ENCODE measurements at places on chromosomes 12 and 14.

- no peak for DNase-seq
Measured at GRCh38 chr12:25322918-25323531, 72.3 kb upstream of the KRAS start.

- no peak for DNase-seq
Measured at GRCh38 chr14:90740081-90740480, 76.1 kb downstream of the TTC7B start.

- DNase-seq: no peak
Measured at GRCh38 chr14:69901113-69901951, 22.1 kb downstream of the SMOC1 start.

- no peak for DNase-seq
Measured at GRCh38 chr12:89384050-89384758, 31.9 kb upstream of the DUSP6 start.

GRCh38 chr14:51507906-51508511 is 143.7 kb upstream of the FRMD6 start:
- no peak for DNase-seq

DNA sequence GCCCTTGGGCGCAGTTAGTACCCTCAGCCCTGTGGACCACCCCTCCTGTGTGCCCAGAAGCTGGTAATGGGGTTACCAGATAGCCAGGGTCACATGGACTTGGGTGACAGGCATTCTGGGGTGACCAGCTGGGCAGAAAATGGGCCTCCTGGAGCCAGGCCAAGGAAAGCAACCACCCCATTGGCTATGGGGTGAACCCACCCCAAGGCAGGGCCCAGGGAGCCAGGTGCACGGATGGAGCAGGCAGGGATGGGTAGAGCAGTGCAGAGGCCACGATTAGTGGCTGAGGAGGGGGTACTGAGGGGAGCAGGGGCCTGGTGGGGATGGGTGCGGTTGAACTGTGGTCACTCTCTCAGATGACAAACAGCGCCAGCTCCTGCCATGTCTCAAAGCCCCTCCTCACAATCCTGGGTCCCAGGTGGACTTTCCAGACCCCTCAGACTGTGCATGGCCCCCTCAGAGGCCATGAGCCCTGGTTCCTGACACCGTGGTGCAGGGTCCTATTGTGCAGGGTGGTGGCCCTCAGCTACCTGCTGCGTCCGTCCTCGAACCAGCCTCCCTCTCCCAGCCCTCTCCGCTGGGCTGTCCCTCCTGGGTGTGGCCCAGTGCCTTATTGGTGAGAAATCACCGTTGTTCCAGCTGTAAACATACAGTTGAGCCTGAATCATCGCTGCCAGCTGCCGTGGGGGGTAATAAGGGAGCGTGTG is 23.4 kb upstream of the BEGAIN start:
- DNase-seq: no peak

DNA sequence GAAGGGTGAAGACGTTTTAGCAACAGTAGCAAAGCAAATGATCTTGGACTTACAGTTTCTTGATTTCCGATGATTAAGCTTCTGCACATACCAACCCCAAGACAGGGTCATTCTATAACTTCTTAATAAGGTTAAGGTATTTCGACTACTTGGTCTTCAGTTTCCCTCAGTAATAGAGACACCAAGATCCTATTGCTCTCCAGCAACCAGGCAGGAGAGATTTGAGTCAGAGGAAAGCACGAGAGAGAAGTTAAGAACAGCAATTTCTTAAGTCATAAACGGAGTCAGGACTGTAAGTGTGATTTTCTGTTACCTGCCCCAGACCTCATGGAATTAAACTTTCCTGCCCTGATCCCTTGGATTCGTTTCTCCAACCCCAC is 215.6 kb downstream of the TTC8 start:
- DNase-seq: no peak

- DNase-seq: no peak
Measured at GRCh38 chr14:53448682-53449081, 295.6 kb upstream of the DDHD1 start.

DNA sequence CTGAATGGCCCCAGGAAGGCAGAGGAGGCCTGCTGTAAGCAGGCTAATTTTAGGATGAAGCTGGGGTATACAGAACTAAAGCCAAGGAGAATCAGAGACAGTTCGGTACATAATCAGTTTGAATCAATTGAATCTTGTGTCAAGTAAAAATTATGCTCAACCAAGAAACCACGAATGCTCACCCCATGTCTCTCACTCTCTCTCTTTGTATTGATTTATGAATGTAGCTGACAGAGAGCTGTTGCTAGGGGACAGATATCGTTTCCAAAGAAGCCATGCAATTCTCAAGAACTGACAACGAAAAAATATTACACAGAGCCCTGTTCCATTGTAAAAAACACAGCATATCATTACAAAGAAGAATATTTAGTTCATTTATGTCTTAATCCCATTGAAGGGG is 151.1 kb upstream of the PKP2 start:
- no peak for DNase-seq

DNA sequence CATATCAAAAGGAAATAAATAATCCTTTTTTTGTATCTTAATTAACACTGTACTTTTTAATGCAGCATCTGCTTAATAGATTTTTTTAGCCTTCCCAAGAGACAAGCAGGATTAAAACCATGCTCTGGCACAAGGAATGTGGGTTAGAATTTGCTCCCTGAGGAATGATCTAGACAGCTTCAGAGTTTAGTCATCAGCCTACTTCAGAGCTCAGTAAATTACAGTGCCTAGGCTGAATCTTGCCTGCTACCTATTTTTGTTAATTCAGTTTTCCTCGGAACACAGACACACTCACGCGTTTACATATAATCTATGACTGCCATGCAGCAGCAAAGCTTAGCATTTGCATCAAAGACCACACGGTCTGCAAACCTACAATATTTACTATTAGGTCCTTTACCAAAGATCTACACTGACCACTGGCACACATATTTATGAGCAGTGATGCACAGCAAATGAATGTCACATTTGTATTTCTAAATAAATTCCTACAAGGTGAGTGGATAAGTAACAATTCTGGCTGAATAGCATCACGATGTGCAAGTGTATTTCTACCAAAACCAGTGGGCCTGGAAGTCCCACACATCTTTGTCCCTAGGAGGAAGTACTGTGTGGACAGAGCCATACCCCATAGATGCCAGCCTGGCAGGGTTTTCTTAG is 309.8 kb upstream of the TMEM132C start:
- no peak for DNase-seq

DNA sequence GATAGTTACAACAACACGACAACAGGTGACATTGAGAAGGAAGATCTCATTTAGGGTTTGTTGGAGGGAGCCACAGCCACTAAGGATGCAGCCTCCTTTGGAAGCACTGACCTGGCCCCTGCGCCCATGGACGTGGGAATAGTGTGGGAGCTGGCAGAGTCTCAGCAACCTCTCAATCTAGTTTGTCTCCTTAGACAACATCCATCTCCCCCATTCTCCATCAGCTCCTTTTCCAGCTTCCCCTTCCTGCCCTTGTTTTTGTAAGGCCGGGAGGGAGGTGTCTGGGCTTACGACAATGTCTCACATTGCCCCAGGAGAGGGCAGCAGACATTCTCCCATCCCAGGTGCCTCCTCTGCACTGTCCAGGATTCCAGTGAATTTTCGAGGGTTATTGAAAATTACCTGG is 170.2 kb upstream of the PZP start:
- DNase-seq: no peak

DNA sequence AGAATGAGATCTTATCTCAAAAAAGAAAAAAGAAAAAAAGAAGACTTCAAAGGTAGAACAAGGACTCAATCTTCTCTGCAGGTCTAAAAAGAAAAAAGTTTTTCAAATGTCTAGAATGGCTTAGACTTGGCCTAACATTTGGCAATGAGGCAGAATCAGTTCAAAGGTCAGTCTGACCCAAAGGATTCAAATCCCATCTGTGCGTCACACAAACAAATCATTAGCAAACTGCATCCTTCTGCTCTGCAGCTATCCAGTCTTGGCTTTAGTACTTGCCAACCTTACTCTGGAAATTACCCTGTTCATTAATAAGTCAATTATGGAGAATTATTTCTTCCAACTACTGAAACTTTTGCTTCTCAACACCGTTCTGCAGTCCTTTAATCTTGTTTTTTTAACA is 3.1 kb downstream of the YAF2 start:
- DNase-seq: no peak

GRCh38 chr12:116199160-116199706 is 78.3 kb downstream of the MED13L start:
- DNase-seq: no peak

DNA sequence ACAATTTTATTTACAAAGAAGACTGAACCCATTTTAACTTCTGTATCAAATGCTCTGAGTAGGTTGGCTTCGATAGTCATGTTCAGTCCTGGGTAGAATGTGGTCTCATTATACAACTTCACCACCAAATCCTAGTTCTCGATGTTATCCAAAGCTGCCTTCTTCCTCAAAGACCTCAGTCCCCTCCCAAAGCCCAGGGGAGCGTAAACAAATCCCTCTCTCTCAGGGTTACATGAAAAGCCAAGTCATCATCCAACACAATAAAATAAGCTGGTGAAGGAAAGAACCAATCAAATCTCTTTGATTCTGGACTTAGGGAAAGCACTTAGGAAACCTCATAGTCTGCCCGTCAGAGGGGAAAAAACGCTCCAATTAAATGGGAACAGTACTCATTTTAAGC is 9.1 kb downstream of the PTCSC3 start:
- DNase-seq: no peak

GRCh38 chr12:49615725-49616124 is 7.6 kb upstream of the PRPF40B start:
- no peak for DNase-seq

DNA sequence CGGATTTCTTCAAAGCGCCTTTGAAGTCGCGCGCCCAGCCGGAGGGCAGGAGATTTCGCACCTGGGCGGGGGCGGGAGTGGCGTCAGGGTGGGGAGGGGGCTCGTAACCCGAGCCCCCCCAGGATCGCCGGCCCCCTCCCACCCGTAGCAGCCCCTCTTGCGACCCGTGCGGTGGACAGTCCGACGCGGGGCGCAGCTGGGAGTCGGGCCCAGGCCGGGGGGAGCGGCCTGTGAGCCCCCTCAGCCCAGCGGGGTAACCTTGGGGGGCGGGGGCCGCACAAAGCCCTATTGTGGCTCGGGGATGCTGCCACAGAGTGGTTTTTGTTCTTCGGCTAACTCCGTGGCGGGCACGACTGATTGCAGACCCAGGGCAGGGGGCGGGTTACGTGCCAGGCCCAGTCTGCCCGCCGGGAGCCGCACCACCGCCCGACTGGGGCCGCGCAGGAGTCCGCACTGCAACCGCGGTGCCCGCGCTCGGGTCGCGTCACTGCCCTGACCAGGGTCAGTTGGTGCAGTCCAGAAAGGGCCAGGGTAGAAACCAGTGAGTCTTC is 4.2 kb upstream of the AAAS start:
- DNase-seq: peak; percentile 34

DNA sequence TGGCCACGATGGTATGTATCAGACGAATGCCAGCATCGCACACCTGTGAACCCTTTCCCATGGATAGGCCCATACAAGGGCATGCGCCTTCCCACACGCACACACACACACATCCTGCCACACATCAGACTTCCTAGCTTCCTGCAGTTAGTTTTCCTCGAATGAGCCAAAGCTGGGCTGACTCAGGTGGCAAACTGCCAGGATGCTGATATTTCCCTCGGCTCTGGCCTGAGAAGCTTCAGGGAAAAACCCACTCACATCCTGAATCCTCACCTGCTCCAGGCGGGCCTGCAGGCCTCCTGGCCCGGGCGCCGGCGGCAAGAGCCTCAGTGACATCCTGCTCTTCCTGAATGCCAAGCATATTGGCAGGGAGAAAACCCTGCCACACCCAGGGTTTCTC is 22.4 kb downstream of the CALM1 start:
- no peak for DNase-seq

- DNase-seq: peak; percentile 68
Measured at GRCh38 chr12:57621497-57622292, 10.5 kb downstream of the ARHGEF25 start.

GRCh38 chr14:69666112-69666511 is 54.7 kb downstream of the SUSD6 start:
- DNase-seq: no peak

DNA sequence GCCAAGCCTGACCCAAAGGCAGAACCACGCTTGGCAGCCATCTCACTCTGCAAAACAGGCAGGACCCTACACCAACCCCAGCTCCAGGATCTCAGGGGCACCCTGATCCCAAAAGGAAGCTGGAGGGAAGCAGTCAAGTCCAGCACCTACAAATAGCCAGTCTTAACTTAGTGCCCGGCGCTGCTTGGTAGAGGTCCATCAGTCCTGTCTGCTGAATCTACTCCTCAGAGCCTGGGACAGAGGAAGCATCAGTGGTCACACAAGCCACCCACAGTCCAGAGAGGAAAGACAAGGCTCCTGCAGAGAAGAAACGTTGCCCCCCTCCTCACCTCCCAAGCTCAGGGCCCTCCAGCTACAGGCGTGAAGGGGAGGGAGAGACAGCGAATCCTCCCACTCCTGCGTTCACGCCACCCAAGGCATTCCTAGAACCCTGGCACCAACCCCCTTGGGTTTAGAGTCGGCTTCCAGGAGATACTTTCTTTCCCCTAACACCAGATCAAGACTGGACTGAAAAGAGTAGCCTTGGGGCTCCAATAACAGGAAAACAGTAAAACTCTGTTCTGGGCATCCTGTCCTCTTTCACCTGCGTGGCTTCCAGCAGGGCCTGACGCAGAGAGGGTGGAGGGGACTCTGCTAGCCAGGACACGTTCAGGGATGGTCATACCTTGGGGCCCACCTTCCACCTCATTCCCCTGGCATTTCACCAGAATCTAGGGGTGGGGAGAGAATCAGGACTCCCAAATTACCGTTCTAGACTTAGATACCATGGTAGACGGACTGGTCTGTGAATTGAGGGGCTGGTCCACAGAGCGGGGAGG is 1.2 kb downstream of the PXN start:
- no peak for DNase-seq

DNA sequence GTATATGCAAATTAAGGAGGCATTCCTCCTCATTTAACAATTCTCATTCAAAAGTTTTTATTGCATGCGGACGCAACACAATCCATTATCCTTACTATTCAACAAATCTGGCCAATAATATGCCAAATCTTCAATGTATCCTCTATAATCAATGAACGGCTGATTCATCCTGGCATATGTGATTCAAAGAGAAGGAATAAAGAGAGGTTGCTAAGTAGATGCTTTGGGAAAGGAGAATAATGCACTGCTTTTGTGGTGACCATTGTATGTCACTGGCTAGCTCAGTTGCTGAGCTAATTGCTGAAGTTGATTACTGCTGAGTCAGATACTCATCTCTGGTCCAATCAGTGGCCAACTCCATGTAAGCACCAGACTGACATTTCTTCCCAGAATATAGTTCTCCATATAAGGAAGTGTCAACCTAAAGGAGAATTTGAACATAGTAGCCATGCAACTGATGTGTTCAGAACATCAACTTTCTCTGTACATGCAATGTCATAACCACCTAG is 148.0 kb downstream of the PDZRN4 start:
- no peak for DNase-seq

GRCh38 chr12:66742508-66743367 is 63.9 kb upstream of the GRIP1 start:
- no peak for DNase-seq

DNA sequence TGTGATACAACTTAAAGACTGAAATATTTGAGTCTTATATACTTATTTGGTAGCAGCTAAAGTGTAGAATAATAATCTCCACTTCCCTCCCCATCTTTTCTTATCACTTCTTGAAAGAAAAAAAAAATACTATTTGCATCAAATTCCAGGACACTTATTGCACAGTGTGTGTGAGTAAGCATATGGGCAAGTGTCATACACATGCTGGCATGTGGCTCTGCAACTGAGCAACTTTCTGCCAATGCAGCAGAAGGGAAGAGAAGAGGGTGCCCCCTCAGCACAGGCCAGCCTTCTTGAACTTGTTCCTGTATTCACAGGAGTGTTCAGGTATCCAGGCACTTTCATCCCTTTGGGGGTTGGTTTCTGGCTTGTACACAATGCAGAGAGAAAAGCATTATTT is 145.8 kb downstream of the CPNE8 start:
- DNase-seq: no peak
